ENCODE measurements at places on chromosomes 1 and 21. TPM values are rescaled to one million over a fixed set of nuclear protein-coding genes. Genes with fewer than 3 reads are reported as not detected.

DNA sequence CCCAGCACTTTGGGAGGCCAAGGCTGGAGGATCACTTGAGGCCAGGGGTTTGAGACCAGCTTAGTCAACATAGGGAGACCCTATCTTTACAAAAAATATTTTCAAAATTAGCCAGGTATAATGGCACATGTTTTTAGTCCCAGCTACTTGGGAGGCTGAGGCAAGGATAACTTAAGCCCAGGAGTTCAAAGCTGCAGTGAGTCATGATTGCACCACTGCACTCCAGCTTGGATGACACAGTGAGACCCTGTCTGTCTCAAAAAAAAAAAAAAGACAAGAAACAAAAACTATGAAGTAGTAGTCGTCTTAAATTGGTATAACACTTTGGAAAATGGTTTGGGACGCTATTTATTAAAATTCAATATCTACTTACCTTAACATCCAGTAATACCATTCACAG, 7.7 kb downstream of the AIM2 start:
- DNase-seq, result no peak

- DNase-seq, result no peak
Observed at GRCh38 chr1:244406337-244406736, 45.4 kb downstream of the ADSS2 start.

DNA sequence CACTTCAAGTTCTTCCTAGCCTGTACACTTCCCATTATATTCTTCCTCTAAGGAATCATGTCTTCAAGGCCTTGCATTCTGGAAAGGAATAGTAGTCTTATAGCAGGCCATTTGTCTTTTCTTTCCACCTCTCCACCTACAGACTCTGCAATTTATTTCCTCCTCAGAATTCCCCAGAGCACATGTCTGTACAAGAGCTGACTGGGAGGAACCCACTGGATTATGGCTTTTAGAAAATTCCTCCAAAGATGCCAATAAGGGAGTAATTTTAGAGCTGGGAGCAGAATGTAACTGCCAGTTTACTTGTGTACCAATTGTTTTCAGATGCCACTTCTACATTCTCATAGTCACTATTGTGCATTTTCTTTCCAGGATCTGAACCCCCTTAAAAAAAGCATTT, 3.4 kb upstream of the PSMG1 start:
- DNase-seq, result no peak

GRCh38 chr1:37682334-37682987, 9.9 kb upstream of the CDCA8 start:
- peak; percentile 74 for DNase-seq

- no peak for DNase-seq
Observed at GRCh38 chr1:244705261-244706234, 52.6 kb downstream of the DESI2 start.

The ZNF593OS gene
- not detected for total RNA-seq

DNA sequence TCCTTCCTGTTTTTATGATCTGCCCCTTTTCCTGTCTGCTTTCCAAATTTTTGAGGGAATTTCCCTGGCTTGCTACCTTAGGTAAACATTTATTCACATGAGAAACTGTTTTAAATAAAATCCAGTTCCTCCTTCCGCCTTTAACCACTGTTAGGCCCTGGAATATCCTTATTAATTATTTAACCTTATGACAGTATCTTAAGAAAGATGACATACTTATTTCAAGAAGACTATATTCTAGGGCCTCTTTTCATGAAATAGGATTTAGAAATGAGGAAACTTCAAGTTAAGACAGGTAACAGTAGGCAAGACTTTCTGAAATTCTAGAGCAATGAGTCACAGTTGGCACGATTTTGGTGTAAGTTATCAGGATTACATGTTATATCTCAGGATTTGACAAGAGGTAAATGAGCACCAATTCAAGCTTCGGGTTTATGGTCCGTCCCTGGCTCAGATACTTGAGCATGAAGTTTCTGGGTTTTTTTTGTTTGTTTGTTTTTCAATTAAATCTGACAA, 2.0 kb upstream of the TNFSF18 start:
- DNase-seq, result no peak

The TP73 gene
- not detected for total RNA-seq

GRCh38 chr1:89518221-89518631, 6.4 kb upstream of the LRRC8B start:
- DNase-seq, result no peak

The CR1 gene
- 3.4 TPM for total RNA-seq

DNA sequence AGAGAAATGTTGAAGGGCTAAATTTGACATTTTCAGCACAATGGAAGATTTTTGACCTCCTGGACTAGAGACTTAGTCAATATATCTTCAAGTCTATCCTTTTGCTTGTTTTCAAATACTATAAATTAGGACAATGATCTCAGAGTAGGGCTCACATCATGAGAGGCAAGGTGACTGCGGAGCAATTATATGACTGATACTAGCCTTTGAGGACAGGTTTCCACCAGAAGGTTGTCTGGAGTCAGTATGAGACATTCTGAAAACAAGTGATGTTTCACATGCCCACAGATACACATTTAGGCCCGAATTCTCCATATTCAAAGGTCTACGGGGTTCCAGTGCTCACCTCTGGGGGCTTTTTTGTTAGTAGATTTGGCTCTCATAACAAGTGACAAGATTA, 142.3 kb upstream of the SAMSN1 start:
- DNase-seq, result no peak

The METTL18 gene
- total RNA-seq, result 7.1 TPM

- no peak for DNase-seq
Observed at GRCh38 chr1:203528976-203529835, 35.3 kb downstream of the OPTC start.

The CYP4A11 gene
- total RNA-seq, result not detected

The COG2 gene
- total RNA-seq, result 43.9 TPM

The CNIH3 gene
- total RNA-seq, result 2.3 TPM

GRCh38 chr1:69568421-69569174, 876 bp downstream of the LRRC7 start:
- no peak for DNase-seq

DNA sequence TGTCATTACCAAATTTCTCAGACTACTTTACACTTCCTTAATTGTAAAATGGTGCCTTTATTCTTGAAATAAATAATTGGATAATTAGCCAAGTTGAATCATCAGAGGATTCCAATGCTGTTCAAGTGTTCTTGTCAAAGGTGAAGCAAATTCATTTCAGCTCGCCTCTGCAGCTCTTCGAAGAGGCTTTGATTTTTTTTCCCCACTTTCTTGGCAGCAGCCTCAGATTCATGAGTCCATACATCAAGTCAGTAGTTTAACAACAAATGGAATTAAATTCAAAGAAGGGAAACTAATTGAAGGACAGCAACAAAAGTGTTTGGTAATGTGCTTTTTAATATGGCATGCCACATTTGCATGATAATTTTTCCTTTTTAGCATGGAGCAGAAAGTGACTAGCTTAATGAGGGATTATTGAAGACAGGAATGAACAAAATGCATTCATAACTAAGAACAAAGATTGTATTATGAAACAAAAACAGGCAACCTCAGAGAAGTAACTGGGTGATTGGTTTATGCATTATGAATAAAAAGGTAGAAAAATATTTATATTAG, 239.0 kb downstream of the USH2A start:
- DNase-seq, result no peak

- no peak for DNase-seq
Observed at GRCh38 chr1:20266141-20266540, 24.5 kb upstream of the VWA5B1 start.

The LRRC38 gene
- total RNA-seq, result 0.23 TPM

DNA sequence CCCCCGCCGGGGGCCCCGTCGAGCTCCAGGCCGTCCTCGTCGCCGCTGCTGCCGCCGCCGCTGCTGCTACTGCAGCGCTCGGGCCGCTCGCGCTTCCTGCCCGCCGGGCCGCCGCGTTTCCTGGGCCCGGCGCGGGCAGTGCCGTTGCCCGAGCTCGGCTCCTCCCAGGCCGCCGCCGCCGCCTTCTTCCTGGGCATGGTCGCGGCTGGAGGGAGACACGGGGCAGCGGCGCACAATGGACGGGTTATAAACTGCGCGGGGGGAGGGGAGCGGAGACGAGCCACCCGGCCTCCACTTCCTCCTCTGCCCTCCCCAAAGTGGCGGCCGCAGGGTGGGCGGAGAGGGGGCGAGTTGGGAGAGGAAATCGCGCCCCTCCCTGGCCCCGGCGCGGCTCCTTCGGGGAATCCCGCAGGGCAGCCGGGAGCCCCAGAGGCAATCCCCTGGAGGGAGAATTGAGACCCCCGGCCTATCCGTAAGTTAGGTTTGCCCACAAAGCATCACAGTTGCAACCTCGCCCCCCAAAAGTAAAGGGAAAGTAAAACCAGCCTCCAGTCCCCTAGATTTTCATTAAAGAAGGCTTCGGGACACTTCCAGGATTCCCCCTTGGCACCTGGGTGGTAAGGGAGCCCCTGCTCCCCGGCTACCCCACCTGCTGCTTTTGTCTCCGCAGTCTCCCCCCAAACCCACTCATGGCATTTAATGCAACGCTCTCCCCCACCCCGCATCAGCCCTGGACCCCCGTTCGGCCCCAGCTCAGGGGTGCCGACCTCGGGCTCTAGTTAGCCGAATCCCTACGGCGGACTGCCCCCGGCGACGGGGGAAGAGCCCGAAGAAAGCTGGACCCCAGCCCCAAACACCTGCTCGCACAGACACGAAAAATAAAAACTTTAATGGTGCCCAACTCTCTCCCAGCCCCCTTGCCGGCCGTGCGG, 893 bp downstream of the RCC2 start:
- peak; percentile 88 for DNase-seq

GRCh38 chr1:8096105-8097011, 70.2 kb upstream of the ERRFI1 start:
- DNase-seq, result no peak

DNA sequence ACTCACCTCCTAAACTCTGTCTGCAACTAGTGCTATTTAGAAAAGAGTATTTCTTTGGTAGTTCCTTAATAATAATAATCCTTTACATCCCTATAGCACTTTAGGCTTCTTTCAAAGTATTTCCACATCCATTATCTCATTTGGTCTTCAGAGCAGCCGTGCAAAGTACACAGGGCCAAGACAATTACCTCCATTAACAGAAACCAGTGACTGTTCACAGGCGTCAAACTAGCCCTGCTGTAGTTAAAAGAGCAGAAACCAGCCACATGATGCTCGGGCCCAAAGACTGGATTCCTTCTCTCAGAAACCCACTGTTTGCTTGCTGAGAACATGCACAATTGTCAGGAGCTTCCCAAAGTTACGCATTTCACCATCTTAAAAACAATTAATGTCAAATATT, 396.0 kb upstream of the DAB1 start:
- no peak for DNase-seq

The BMP8A gene
- total RNA-seq, result 2.0 TPM

DNA sequence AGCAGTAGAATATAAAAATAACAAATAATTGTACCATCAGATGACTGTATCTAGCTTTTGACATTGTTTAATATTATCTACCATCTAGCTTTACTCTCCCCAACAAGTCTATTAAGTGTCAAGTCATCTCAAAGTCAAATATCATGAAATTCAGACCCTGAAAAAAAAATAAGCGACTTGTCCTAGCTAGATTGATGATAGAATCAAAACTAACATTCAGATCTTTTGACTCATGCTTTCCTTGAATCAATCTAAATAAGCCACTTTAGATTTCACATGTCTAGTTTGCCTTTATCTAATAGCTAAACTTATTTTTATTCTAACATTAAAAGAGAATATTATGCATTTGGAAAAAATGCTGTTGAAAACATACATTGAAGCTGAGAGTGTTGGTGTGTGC, 35.4 kb downstream of the CRB1 start:
- no peak for DNase-seq

All from right cardiac atrium (tissue), 5 donors.